ENCODE measurements at places on chromosomes 2 and 18. TPM values are rescaled to one million over a fixed set of nuclear protein-coding genes. Genes with fewer than 3 reads are reported as not detected.

Gene FN1
- total RNA-seq = 70.1 TPM

Gene GLB1L
- 7.0 TPM for total RNA-seq

Gene MERTK
- total RNA-seq = 27.2 TPM

Gene ALLC
- total RNA-seq = not detected

Gene SALL3
- total RNA-seq = not detected

Gene ERICH2
- not detected for total RNA-seq

Gene BMP10
- total RNA-seq = not detected

Gene WNT10A
- total RNA-seq = 2.5 TPM

Gene EHBP1
- 27.1 TPM for total RNA-seq

Gene ALK
- total RNA-seq = 1.3 TPM

Gene DNPEP
- total RNA-seq = 175 TPM

Gene RMDN2
- 39.0 TPM for total RNA-seq

Gene NHEJ1
- total RNA-seq = 91.6 TPM

Gene ATIC
- total RNA-seq = 34.5 TPM

Gene CFAP65
- total RNA-seq = 3.6 TPM

Gene ZNF521
- 7.9 TPM for total RNA-seq

Gene HOXD10
- not detected for total RNA-seq

Gene MYO5B
- total RNA-seq = 213 TPM

Gene SCG2
- total RNA-seq = 5.1 TPM

Gene CDKL4
- 0.80 TPM for total RNA-seq

Gene IL36A
- not detected for total RNA-seq

Gene NEURL3
- 20.2 TPM for total RNA-seq

Gene GPR45
- not detected for total RNA-seq

Gene SERPINB12
- total RNA-seq = not detected
